NCI-H1105 treated with DMSO at 0.1 percent for 48 hours (cell line): ENCODE measurements at places on chromosomes 7 and 10.

DNA sequence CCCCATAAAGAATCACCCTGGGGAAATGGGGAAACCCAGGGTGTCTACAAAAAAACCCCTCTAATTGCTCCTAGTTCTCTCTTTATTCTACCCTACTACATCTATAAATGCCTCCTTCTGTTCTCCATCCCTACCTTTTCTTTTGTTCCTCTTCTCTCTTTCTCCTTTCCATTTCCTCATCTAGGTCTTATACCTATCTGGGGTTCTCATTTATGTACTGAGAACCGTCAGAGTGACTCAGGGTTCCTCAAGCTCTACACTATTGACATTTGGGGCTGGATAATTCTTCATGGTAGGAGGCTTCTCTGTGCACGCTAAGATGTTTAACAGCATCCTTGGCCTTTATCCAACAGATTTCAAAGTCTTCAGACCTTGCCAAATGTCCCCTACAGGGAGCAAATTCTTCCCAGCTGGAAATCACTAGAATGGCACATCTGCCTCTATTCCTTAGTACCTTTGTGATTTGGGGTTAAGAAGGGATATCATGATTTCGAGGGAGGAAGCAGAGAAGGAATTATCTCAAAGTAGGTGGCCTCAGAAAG is 137.4 kb upstream of the PTN start:
- DNase-seq: no peak

- no peak for DNase-seq
These were observed 47.0 kb downstream of the RGS10 start for GRCh38 chr10:119495545-119495944.

- DNase-seq: no peak
These were observed 40.4 kb upstream of the PODXL start for GRCh38 chr7:131596785-131597184.

GRCh38 chr10:75544386-75544785 is 113.0 kb downstream of the LRMDA start:
- DNase-seq: no peak

DNA sequence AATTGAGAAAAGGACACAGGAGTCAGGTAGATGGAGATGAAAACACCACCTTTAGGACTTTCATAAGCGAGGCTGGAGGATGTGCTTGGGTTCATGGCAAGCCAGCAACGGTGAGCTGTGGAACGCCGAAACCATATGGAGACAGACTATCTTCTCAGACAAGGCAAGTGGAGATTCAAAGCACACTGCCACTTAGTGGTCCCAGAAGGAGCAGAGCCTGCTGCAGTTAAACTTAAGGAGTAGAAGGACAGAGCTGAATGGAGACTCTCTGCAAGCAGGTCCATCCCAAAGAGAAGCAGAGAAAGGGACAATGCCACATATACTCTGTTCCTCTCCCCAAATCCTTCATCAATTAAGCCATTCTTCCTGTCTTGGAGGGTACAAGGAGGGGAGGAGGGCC is 236.3 kb upstream of the HABP2 start:
- no peak for DNase-seq

DNA sequence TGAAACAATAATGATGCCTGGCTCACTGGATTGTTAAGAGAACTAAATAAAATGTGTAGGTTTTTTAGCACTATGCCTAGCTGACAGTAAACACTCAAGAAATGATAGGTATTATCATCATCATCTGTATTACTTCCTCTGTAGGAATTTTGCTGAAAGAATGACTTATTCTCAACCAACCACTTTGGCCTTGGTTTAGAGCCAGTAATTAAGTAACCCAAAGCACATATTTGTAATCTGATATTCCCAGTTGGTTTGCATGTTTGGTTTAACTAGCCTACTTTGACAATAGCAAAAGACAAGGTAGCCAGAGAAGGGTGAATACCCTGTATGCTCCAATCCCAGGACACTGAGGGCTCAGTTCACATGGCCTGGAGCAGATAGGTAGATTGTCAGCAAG is 34.4 kb downstream of the BCAP29 start:
- DNase-seq: peak; percentile 29

GRCh38 chr10:89805599-89806013 is 104.2 kb downstream of the KIF20B start:
- no peak for DNase-seq

DNA sequence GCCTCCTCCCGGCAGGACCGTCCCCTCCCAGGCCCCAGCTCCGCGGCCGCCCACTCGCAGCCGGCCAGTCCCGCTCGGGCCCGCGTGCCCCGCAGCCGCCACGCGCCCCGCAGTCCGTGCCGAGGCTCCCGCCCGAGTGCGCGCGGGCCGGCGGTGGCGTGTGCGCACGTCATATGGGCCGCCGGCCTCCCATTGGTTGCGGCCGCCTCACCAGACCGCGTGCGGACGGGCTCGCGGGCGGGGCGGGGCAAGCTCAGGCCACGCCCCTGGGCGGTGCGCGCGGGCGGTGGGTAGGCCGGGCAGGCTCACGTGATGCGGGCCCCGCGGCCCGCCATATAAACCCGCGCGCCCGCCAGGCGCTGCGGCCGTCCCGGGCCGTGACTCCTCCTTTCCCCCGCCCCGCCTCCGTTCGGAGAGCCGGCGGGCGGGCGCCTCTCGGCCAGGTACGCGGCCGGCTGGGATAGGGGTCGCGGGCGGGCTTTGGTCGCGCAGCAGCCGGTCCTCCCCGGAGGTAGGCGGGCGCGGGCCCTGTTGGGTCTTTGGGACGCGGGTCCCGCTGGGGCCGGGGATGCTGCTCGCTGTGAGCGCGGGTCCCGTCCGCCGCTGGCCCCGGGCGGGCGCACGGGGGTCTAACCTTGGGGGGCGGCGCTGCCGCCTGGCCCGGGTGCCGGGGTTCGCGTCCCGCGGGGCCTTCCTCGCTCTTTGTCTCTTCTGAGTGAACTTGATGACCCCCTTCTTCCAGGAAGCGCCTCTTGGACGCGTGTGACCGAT is at the start of gene INSIG1:
Gene INSIG1, plus strand, starts transcription at position 362 of the 771 bp plus-strand sequence. Its CDS starts 408 bp downstream, at position 770.
- DNase-seq: peak; percentile 86

DNA sequence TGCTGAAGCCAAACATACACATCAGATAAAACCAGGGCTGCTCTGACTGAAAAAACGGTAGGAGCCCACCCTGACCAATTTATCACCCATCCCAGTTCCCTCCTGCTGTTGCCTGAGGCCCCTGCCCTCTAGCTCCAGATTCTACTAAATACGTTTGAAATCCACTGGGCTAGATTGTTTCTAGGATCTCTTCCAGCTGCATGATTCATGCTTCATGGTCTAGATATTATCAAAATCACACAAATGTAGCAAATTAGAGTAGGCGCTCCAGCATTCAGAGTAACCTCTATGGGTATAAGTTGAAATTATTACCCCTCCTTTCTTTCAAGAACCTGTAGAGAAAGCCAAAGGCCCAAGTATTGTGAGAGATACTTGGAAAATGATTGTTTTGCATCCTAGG is 151.2 kb upstream of the FAM13C start:
- DNase-seq: no peak

GRCh38 chr10:112275512-112276245 is 7.5 kb upstream of the TECTB start:
- no peak for DNase-seq

DNA sequence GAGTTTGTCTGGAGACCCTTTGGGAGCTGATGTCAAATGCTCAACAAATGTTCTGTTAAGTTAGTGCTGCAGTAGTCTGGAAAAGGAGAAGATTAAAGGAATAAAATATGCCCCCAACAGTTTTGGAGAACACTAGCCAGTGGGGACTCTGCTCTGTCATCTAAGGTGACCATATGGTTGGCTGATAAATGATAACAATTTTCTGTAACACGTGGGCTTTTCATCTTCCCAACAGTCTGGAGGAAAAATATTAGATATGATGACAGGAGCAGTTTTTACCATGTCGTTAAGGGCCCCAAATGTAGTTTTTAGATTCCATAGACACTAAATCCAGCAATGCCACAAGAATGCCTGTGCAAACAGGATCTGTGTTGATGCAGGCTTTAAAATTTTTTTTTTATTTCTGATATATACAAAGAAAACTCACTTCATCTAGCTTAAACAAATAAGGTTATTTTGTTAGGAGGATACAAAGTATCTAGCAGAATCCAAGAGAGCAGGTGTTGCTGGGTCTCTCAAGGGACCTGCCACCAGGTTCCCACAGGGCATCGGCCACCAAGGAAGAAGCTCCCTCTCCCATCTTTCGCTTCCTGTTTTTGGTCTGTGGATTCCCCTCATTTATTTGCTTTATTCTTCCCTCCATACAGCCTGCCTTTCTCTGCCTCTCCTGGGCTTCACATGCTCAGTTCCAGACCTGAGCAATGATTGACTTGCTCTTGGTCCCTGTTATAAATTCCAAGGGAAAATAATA is 6.2 kb upstream of the CFAP58 start:
- no peak for DNase-seq

GRCh38 chr7:106865130-106866041 is at the start of gene PIK3CG:
Gene PIK3CG (plus strand): TSS chr7:106865282. CDS start chr7:106867562, 2,280 bp downstream.
- DNase-seq: no peak

- DNase-seq: no peak
These were observed 25.1 kb downstream of the SLC25A40 start for GRCh38 chr7:87850836-87851593.

- no peak for DNase-seq
These were observed 59.4 kb downstream of the CALCR start for GRCh38 chr7:93515144-93515543.

- DNase-seq: peak; percentile 20
These were observed 1.0 kb upstream of the PAX2 start for GRCh38 chr10:100744136-100744986.

DNA sequence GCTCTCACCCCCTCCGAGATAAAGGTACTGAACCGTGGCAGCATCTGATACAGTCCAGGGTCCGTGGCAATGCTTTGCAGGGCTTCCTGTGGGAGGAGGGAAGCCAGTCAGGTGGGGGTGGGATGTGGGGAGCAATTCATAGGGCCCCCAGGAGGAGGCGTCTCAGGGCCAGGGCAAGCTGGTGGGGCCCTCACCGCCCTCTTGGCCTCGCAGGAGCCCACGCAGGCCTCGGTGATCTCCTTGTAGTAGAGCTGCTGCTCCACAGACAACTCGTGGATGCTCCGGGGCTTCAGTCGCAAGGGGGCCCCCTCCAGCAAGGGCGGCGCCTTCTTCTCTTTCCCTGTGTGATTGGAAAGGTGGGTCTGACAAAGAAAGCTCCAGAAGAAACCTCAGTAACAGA is 7.2 kb downstream of the TAF6 start:
- DNase-seq: no peak

DNA sequence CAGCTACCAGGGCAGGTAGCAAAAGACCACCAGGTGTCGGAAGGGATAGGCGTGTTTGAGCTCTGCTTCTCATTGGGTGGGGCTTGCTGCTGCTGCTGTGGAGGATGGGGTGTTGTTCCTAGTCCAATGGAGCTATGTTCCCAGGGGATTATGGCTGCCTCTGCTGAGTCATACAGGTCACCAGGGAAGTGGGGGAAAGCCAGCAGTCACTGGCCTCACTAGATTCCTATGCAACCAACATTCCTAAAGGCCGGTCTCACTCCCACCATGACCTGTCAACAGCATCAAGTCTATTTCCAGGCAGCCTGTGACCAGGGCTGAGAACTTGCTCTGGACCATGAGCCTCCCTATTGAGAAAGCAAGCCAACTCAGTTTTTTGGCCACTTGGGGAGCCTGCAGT is 1160.8 kb downstream of the REEP3 start:
- DNase-seq: no peak

DNA sequence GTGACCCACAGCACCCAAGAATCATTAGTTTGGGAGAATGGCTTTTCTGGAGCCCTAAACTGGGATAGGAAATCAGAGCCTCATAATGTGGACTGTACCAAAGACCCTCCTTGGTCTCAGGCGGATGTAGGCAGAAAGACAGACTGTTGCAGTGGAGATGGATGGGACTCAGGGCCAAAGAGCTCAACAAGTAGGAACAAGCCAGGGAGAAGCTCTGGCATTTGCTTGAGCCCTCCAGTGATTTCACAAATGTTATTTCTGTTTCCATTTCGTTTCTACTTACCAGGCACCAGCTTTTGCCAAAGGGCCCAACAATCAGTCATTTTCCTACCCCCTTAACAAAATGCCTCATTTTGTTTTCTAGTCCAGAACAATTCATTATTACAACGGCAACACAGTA is 762.7 kb downstream of the KCNMA1 start:
- no peak for DNase-seq

DNA sequence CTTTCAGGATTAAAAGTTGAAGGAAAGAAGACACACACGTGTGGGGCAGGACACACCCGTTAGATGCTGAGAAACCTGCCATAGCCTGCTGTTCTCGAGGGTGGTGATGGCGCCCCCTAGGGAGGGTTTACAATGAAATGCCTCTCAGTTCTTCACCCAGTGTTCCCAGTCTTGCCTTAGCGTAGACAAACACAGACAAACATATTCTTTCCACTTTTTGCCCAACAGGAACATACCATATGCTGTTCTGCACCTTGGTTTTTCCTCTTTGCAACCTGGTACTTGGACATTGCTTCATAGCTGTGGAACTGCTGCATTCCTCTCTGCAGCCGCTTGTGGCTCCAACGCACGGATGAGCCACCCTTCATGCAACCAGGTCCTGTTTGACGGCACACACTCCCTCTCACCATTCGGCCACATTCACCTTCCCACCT is 23.3 kb upstream of the HSPA12A start:
- DNase-seq: peak; percentile 0

GRCh38 chr10:78304091-78305045 is 270.7 kb downstream of the RPS24 start:
- no peak for DNase-seq

- DNase-seq: no peak
These were observed 327.5 kb upstream of the MEOX2 start for GRCh38 chr7:16014031-16014430.

DNA sequence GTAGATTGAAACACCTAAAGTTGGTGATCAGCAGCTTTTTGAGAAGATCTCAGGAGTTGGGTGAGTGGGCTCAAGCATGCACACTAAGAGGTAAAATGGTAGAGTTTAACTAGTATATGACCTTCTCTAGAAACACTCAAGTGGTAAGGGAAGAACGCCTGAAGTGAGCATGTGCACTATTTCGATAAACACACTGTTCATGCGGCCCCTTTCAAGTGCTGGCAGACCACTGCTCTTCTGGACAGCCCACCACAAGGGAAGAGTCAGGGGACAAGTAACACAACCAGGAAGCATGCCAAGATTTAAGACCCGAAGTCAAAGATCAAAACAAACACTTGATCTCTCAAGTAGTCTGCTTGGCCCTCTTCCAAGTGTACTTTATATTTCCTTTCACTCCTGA is 519.5 kb upstream of the ZWINT start:
- no peak for DNase-seq

GRCh38 chr10:3192856-3193635 is 20.5 kb upstream of the PITRM1 start:
- peak; percentile 44 for DNase-seq
